ENCODE measurements at places on chromosomes 7 and 10.
A peak's percentile ranks its signal among the peaks of the same experiment; 100 is the strongest.

DNA sequence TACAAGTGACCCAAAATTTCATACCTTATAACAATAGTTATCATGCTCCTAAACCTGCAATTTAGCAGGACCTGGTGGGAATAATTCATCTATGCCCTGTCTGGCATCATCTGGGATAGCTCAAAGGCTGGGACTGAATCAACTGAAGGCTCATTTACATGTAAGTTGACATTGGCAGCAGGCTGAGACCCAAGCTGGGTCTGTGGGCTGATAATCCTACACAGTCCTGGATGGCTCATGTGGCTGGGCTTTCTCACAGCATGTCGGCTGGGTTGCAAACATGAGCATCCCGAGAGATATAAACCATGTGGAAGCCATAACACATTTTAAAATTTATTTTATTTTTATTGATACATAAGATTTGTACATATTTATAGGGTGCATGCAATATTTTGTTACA is 19.5 kb upstream of the ABCB5 start:
- DNase-seq: no peak

DNA sequence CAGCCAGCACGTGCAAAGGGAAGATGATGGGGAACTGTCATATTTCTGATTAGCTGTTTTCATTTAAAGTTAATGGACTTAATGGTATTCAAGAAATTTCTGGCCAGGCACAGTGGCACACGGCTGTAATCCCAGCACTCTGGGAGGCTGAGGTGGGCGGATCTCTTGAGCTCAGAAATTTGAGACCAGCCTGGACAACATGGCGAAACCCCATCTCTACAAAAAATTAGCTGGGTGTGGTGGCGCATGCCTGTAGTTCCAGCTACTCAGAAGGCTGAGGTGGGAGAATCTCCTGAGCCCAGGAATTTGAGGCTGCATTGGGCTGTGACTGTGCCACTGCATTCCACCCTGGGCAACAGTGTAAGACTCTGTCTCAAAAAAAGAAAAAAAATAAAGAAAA is 18.7 kb downstream of the STN1 start:
- DNase-seq: no peak

- no peak for DNase-seq
These were observed 380 bp upstream of the AGBL3 start for GRCh38 chr7:134985894-134986362.

- DNase-seq: no peak
These were observed 97.7 kb upstream of the PARD3 start for GRCh38 chr10:34912771-34913170.

DNA sequence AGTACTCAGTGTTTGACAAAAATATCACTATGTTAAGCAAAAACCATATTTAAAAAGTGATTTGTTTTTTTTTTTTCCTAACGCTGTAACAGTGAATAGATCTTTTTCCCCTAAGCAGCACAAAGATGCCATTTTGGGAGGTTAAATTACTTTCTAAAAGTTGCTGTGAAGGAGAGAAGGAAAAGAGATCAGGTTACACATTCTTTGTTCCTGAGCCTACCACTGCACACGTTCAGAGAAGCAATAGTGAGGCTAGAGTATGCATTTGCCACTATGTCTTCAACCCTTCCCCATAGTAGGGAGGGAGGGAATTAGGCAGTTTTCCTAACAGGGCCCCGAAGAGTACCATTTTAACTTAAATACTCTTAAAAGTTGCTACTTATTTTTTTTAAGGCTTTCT is 38.9 kb downstream of the BMPR1A start:
- peak; percentile 34 for DNase-seq

DNA sequence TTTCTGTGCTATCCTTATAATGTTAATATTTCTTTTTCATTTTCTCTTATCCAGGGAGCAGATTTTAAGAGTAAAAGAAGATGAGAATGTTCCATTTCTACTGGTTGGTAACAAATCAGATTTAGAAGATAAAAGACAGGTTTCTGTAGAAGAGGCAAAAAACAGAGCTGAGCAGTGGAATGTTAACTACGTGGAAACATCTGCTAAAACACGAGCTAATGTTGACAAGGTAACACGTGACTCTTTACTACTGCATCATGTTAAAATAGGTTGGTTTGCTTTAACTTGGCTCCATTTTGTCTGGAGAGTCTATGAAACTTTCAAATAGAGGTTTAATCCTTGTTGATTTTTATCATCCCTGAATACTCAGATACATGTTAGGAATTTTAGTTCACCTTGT is 73.3 kb downstream of the RALA start:
- DNase-seq: no peak

DNA sequence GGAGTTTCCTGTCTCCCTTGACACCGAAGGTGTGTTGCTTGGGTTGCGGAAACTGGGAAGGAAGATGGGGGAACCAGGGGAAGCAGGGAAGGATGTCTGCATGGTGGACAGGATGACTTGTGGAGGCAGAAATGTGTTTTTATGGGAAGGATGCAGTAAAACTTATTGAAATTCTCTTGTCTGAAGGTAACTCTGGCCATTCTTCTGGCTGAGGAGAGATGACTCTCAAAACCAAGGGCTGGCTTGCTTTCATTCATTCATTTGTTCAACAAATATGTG is 1.5 kb downstream of the UBTD1 start:
- no peak for DNase-seq

GRCh38 chr10:66714741-66715140 is 211.1 kb upstream of the LRRTM3 start:
- DNase-seq: no peak

GRCh38 chr7:37484426-37485073 is 35.9 kb upstream of the ELMO1 start:
- no peak for DNase-seq

DNA sequence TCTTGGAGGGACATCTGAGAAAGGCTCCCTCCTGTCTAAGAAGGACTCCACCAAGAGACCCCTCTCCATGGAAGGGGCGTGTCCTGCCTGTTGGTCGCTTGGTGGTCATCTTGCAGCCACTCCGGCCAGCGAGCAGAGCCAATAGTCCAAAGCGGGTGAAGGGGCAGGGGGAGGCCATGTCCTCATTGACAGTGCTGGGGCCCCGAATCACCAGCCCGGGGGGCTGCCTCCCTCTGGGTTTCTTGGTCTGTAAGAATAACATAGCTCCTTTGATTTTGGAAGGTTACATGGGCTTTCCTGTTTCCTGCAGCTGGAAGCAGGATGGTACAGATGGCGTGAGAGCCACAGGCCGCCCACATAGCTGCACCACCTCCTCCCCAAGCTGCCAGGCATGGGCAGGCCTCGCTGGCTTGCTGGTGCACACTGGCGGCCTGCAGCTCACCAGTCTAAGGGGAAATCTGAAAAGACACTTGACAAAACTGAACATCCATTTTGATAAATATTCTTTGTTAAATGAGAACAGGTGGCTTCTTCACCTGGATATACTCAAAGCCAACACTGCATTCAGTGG is 105.8 kb downstream of the ARHGAP22 start:
- no peak for DNase-seq

DNA sequence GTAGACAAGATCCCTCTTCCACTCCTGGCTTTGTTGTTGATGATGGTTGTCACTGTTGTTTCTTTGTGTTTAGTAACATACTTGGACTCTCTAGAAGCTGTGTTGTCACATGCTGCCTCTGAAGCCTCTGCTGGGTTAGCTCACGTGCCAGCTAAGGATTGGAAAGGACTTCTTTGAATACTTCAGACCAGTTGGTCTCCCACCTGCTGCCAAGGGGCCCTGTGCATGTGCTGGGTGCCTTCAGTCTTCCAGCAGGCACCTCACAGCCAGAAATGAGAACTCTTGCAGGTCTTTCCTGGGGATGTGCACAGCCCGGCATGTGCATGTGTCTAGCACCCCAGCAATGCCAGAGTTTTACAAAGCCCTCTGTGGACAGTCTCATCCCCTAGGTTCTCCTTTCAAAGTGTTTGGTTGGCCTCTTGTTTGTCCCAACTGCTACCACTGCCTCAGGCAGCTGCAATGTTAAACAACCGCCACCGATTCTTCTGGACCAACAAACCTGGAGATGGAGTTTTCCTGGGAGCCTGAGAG is 21.7 kb upstream of the NCAPG2 start:
- DNase-seq: no peak

DNA sequence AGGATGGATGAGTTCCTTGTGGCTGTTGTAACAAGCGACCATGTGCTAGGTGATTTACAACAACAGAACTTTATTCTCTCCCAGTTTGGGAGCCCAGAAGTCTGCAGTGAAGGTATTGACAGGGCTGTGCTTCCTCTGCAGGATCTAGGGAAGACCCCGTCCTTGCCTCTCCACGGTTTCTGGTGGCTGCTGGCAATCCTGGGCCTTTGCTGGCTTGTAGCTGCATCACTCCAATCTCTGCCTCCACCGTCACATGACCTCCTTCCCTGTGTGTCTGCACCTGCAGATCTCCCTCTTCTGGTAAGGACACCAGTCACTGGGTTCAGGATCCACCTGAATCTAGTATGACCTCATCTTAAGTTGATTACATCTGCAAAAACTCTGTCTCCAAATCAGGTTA is 115.6 kb downstream of the GLRX3 start:
- no peak for DNase-seq

DNA sequence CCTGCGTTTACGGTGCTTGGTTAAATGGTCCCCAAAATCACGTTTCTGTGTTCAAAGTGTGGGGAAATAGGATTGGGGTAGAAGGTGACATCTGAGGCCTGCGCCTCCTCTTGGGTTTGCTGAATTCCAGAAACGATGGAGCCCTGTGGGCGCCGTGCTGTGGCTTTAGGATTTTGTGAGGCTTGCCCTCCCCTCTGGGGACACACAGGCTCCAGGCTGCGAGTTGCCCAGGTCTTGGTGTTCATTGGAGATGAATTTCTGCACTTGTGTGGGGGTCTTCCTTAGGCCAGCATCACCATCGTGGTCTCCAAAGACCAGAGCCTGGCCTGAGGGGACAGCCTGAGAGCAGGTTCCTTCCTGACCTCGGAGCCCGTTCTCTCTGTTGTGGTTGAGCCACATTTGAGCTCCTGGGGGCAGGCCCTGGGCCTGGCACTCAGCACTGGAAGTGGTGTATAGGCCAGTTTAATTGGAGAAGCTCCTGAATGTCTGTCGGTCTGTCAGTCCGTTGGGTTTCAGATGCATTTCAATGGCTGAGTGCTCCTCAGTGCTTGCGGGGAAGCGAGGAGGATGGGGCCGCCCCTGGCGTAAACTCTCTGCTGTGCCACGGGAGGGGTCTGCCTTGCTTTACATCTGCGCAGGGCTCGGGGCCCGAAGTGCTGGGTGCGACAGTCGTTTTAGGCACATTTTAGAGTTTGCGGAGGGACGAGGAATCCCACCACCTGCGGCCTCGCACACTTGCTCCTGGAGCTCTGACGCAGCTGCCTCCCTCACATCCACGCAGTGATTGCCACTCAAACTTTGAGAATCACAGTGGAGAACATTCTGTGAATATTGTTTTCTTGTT is 71.7 kb downstream of the DNAJB6 start:
- DNase-seq: no peak

- DNase-seq: no peak
These were observed 130.8 kb downstream of the PRPF18 start for GRCh38 chr10:13717571-13717935.

DNA sequence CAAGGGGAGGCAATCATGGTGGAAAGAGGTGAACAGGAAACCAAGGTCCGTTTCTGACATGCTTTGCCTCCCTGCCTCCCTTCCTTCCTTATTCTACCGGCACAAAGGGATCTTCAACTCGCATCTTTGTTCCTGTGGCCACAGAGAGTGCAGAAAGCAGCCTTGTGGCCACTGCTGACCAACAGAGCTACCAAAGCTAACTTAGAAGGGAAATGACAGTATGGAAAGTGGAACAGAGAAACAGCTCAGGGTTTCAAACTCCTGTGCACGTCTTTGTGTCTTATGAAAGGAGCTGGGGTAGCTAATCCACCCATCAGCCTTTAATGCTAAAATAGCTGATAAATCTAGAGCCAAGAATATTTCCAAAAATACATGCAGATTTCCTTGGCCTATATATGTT is 588.0 kb downstream of the SORCS1 start:
- no peak for DNase-seq

DNA sequence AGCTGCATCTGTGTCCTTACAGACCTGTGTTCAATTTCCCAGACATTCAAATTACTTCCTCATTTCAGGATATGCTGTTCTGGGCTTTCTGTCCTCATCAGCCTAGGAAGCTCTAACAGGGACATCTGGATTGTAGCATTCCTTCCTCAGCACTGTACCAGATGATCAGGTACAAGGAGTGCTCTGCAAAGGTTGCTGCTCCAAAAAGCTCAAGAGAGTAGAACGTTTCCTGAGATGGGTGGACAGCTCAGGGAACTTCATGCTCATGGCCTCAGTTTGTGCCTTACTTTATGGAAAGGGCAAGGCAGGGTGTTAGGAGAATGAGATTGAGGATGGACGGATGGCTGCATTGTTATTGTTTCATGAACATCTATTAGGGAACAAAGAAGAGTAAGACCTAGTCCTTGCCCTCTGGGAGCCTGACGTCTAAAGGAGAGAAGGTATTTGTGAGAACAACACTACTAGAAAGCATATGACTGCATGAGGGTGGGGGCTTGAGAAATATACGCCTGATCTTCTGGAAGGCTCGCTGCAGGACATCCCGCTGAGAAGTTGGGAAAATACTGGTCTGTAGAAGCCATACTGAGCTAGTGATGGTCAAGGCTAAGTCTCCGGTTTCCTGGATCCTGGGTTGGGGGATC is 10.5 kb upstream of the ZNF212 start:
- DNase-seq: no peak

GRCh38 chr7:5622746-5623145 is 158.7 kb downstream of the RNF216 start:
- DNase-seq: no peak

DNA sequence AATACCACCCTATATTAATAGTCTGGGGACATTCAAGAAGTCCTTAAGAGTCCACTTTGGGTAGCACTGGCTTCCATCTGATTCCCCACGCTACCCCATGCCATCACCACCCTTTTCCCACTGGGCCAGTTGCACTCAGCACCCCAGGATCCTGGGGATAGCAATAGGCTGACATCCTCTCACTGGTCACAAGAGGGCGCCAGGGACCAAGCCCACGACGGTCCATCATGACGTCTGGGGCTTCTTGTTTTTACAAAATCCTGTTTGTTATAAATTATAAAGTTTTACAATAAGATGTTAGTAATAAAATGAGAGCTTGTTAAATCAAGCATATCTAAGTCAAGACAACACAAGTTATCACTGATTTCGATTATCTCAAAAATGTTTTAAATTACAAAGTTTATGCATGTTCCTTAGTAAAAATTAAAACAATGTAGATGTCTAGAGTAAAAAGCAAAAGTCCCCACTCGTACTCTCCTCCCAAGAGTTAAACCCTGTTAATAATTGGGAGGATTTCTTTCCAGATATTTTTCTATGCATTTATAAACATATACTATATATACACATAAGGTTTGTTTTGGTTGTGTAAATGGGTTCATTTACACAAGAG is 15.4 kb downstream of the GPNMB start:
- peak; percentile 58 for DNase-seq

DNA sequence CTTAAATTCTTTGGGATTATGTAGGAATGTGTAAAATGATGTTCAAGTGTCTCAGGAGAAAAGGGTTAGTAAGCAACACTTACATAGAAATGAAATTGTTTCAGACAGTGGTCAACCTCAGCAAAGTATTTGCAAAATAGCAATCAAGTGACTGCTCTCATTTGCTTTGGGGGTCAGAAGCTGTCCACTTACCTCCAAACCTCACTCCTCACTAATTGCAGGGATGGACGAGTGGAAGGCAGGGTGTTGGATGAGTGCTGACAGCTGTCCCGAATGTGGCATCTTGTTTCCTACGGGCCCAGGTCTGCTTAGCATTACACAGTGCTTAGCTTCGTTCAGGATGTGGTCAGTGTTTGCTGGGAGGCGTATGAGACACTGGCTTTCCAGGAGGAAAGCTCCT is 437.0 kb downstream of the SUGCT start:
- no peak for DNase-seq

GRCh38 chr7:125355899-125356298 is 426.3 kb upstream of the POT1 start:
- no peak for DNase-seq
